Stimulated activated CD8-positive, alpha-beta memory T cell treated with anti-CD3 and anti-CD28 coated beads, Interleukin-4, amount 100 ng/mL, for 4 hours (primary cell): ENCODE measurements at places on chromosomes 1 and 21.

- DNase-seq: no peak
Measured at GRCh38 chr1:170204121-170204520, 58.4 kb downstream of the NTMT2 start.

DNA sequence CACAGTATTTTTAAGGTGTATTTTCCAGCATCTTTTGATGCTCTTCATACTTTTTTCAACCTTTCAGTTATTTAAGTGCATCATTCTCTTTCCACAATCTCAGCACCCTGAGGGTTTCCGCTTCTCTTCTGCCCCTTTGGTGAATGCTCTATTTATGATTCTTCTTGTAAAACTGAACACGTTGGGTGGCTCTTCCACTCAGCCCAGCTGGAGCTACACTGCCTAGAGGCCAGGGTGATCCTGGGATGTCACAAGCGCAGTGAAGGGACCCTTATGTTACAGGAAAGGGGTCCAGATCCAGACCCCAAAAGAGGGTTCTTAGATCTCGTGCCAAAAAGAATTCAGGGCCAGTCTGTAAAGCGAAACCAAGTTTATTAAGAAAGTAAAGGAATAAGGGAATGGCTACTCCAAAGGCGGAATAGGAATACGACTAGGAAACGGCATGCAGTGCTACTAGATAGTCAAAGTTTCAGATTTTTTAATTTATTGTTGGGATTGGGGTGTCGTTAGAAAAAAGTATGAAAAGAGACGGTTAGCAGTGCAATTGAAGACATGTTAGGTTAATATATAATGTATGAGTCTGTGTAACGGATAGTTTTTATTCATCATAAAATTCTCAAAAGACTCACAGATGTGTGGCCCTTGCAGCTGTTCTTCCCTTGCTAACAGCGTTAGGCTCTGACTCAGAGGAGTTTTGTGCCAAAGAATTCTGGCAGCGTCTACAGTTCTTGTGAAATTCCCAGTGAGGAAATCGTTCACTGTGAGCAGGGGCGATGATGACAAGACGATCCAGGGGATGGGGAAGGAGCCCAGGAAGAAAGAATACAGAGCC, 14.4 kb upstream of the ERVH48-1 start:
- DNase-seq: no peak

DNA sequence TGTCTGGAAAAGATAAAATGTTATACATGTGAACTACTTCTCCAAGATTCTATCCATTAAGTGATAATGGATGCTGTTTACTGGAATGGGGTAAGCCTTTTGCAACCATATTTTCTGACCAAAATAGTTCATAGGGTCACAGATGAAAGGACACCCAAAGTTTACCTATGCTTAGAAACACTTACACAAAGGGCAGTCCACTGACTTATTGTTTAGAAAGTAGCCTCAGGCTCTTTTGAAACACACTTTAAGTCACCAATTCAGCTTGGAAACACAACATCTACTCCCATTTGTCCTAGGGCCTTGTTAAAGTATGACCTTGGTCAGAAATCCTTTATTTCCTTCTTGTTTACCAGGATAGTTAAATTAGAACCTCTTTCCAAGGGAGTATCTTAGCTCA, 28.7 kb upstream of the VTCN1 start:
- DNase-seq: no peak

- no peak for DNase-seq
Measured at GRCh38 chr1:20134995-20135394, 4.1 kb upstream of the PLA2G2F start.

- DNase-seq: no peak
Measured at GRCh38 chr1:93221913-93222312, 41.4 kb downstream of the CCDC18 start.
